ENCODE measurements at places on chromosomes 7 and 10.
A peak's percentile ranks its signal among the peaks of the same experiment; 100 is the strongest.

- no peak for DNase-seq
These were observed 23.5 kb upstream of the ORC5 start for GRCh38 chr7:104231054-104232046.

DNA sequence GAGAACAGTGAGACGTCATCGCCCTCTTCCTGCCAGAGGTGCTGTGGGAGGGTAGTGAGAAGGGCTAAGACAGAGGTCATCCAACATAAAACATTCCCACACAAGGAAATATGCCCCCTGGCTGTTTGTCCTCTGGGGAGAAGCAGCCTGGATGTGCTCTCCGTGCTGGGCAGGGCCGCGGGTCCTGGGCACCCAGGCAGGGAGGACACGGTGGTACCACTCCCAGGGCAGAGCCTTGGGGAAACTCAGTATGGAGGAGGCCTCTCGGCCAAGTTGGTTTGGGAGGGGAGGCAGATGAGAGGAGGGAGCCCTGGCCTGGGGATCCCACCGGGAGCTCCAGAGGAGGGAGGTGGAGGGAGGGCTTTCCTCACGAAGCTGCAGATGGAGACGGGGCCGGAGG, 129.4 kb downstream of the GLRX3 start:
- no peak for DNase-seq

GRCh38 chr10:58399410-58399809, 14.2 kb downstream of the TFAM start:
- DNase-seq, result no peak

DNA sequence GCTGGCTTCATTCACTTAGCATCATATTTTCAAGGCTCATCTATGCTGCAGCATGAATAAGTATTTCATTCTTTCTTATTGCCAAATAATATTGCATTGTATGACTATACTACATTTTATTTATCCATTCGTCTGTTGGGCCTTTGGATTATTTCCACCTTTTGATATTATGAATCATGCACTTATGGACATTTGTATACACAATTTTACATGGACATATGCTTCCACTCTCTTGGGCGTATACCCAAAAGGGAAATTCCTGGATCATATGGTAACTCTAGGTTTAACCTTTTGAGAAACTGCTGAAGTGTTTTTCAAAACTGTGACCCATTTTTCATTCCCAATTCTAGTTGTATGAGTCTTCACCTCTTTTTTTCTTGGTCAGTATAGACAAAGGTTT, 80.3 kb upstream of the GNAI1 start:
- DNase-seq, result no peak

GRCh38 chr7:121053219-121053618, 64.7 kb downstream of the CPED1 start:
- no peak for DNase-seq

- no peak for DNase-seq
These were observed 510.5 kb upstream of the PFKP start for GRCh38 chr10:2556883-2557282.

GRCh38 chr7:157335991-157336382, 817 bp upstream of the DNAJB6 start:
- DNase-seq, result no peak

DNA sequence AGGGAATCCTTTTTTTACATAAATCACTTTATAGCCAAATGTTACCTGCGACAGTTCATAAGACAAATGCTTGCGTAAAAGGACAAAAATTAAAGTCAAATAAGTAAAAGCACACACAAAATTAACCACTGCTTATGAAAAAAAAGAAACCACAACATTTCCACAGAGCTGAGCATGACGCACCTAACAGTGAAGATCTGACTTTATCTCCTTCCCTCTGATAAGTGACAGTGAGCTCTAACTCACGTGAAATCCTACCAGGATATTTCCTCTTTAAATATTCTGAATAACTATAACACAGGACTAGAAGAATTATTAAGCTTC, 225.5 kb downstream of the SFMBT2 start:
- no peak for DNase-seq

DNA sequence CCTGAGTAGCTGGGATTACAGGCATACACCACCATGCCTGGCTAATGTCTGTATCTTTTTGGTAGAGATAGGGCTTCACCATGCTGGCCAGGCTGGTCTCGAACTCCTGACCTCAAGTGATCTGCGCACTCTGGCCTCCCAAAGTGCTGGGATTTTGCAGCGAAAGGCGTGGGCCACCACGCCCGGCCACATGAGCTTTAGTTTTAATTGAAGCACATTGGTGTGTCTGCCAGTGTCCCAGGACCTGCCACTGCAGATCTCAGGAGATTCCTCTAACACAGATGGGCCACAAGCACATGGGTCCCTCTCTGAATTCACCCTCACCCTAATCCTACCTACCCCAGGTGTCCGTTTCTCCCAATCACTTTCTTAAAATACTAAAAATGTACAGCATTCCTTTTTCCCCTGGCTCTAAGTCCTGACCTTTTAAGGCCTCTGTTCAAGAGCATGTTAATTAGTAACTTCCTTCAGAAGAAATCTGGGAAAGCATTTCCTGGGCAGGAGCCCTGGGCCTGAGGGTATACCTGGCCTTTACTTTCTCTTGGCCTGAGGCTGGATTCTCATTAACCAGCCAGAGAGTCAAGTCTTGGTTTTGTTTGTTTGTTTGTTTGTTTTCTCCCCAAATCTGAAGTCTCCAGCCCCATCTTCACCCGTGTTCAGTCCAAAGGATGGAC, 82.6 kb downstream of the PRPF18 start:
- DNase-seq, result no peak

- DNase-seq, result peak; percentile 60
These were observed 50.4 kb upstream of the C7orf33 start for GRCh38 chr7:148540041-148540738.

DNA sequence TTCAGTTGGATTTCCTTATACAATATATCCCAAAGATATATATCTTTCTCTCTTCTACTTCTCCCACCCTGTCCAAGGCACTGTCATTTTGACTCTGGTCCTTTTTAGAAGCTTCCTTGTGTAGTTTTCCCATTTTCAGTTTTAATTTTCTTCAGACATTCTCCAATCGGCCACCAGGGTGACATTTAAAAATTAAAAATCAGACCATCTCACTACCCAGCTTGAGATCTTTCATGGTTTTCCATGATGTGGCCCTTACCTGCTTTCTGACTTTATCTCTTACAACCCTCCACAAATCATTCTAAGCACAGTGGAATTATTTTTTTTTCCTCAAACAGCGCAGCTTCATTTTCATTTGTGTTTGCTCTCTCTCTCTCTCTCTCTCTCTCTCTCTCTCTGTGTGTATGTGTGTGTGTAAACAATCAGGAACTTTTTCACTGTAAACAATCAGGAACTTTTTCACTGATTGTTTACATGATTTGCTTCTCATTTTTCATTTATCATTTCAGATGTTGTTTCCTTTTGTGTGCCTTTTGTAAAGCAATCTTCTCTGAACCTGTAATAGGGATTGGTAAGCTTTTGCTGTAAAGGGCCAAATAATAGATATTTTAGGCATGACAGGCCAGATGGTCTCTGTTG, 348.9 kb downstream of the ATRNL1 start:
- no peak for DNase-seq

Data from GOT3 (cell line).